ENCODE measurements at places on chromosomes 11 and 22. TPM values are rescaled to one million over a fixed set of nuclear protein-coding genes. Genes with fewer than 3 reads are reported as not detected.
A peak's percentile ranks its signal among the peaks of the same experiment; 100 is the strongest.

PANX3 gene
- not detected for total RNA-seq

PRODH gene
- total RNA-seq: 1.0 TPM

DNA sequence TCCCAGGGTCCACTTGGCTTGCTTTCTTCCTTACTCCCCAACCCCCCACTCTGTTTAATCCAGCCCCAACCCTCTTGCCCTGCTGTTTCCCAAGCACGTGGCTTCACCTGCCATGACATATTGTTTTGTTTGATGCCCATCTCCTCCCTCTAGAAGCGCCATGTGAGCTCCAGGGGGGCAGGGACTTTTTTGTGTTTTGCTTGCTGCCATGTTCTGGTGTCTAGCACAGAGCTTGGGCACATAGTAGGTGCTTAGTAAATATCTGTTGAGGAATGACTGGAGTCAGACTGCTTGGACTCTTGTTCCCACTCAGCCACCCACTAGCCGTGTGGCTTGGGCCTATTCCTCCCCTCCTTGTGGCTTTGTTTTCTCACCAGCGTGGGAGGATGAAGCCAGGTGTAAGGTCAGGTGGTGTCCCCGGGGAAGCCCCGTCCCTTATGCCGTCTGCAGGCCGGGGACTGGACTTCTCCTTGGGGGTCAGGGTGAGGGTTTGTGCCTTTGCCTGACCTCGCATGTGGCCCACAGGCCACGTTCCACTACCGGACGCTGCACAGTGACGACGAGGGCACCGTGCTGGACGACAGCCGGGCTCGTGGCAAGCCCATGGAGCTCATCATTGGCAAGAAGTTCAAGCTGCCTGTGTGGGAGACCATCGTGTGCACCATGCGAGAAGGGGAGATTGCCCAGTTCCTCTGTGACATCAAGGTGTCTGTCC lies 3.8 kb downstream of the AIP start:
- DNase-seq: no peak

DNA sequence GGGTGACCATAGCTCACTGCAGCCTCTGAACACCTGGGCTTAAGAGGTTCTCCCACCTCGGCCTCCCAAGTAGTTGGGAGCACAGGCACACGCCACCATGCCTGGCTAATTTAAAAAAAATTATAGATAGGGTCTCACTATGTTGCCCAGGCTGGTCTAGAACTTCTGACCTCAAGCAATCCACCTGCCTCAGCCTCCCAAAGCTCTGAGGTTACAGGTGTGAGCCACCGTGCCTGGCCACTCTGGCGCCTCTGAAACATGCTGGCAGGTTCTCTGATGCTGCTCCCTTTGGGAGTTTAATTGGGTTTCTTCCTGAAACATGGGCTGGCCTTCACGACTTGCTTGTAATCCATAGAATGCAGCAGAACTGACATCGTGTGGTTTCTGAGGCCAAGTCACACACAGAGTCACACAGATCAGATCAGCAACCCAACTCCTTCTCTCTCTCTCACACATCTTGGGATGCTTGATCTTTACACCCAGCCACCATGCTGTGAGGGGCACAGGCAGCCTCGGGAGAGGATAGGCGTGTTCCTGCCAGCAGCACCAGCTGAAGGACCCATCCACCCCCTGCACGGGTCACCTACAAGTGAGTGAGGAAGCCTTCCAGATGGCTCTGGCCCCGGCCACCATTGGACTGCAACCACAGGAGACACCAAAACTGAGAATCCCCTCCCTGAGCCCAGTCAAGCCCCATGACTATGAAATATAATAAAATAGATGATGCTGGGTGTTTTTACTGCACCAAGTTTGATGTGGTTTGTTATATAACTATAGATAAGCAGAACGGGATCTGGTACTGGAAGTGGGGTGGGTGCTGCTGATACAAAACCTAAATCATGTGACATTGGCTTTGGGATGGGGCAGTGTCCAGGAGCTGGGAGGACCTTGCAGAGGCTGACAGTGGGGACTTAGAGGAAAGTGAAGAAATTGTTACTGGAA lies 3.1 kb upstream of the GSC2 start:
- no peak for DNase-seq

DNA sequence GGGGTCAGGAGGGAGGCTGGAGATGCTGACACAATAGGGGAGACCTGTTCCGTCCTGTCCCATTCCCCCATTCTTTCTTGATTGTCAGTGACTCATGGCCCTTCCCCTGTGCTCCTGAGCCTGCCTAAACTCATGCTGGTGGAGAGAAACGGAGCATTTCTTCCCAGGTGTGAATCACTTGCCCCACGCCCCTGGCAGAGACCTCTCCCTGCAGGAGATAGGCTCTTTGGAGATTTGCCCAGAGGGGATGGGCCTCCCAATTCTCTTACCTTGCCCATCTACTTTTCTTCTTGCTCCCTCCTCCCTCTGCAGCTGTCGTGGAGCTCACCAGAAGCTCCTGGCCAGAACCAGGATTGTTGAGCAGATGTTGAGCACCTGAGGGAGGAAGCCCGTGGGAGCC lies 121.9 kb upstream of the OR9Q1 start:
- DNase-seq: no peak

- DNase-seq: peak; percentile 31
Observed at GRCh38 chr22:40898850-40899357, 37.0 kb upstream of the DNAJB7 start.

DNA sequence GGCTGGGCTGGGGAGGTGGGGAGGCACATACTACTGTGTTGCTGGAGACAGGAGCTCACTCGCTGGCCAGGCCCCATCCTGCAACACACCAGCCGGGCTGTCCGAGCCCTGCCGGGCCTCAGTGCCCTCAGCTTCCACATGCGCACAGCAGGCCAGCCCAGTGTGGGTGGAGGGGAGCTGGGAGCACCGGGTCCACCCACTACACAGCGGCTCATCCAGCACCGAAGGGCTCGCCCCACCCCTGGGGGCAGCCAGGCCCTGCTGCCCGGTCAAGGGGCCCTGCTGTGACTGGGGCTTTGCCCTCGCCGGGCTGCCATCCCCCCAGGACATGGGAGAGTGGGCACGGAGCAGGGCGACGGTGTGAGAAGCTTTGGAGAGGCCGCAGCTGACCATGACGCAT lies 9.3 kb downstream of the TTLL8 start:
- DNase-seq: no peak

All from glomerular endothelial cell (primary cell).